ENCODE measurements at places on chromosomes 1 and 21.
A peak's percentile ranks its signal among the peaks of the same experiment; 100 is the strongest.

DNA sequence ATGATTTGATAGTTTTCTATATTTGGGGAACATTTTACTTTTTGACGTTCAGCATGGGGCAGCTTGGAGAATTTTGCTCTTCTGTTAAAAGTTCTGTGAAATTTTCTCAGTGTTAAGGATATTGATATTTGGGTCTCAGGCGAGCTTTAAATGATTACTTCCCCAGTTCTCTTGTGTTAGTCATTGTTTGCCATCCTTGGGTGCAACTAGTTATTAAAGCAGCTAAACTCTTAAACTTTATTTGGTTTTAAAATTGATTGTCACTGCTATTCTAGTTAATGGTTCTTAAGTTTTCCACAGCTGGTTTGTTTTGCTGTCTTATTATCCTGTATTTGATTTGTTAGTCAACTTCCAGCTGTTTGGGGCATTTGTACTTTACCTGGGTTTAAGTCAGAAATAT is 9.0 kb downstream of the COG2 start:
- DNase-seq = no peak

- DNase-seq = no peak
These were observed 6.4 kb downstream of the HUNK start for GRCh38 chr21:31879241-31879650.

DNA sequence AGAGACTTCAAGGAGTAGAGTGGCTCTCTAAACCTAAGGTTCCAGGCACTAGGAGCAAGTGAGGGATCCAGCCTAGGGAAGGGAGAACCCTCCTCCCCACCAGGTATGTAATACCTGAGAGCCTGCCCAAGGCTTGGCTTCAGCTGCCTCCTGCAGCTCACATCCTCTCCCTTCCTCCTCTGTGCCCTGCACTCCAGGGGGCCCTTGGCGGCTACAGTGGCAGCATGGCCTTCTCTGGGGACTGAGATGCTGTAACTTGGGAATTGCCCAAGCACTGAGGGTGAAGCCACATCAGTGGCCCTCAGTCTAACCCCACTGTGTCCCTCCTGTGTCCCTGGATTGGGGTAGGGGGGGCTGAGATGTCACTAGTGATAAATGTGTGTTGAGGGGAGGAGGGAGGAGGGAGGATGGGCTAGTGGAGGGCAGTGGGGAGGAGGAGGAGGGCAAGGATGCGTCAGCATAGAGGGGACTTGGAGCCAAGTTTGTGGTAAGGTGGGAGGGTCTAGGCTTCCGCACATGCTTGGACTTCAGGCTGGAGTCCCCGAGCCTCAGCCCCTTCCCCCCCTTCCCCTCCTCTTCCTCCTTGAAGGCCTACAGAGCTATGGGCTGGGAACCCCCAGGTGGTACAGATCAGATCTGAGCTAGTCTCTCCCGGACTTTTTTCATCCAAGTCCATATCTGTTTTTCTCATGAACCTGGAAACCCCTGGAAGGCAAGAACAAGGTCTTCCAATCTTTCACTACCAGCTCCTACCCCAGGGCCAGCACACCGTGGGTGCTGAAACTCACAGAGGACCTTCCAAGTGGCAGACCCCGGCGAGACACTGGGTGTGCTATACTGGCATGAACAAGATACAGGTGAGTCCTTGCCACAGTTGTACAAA is 17.5 kb downstream of the COL9A2 start:
- no peak for DNase-seq

- peak; percentile 74 for DNase-seq
These were observed 758 bp downstream of the PTBP2 start for GRCh38 chr1:96722161-96722922.

DNA sequence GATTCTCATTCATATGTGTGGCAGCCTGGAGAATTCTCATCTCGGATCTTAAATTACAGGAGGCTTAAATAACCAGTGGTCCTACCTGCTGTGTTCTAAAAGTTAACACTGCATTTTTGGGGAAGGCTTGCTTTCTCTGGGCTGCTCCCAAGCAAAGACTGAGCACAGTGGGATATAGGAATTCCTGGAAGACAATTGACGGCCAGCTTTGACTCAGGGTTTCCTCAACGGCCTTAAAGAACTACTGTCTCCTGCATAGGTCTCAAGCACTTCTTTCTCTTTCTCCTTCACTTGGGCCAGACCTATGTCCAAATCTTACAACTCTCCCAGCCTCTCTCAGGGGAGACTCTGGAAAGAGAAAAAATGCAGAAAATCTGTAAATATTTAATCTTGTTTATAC is 1.0 kb upstream of the KRTAP13-3 start:
- no peak for DNase-seq

- no peak for DNase-seq
These were observed 1.8 kb upstream of the CSF1 start for GRCh38 chr1:109908836-109909235.

DNA sequence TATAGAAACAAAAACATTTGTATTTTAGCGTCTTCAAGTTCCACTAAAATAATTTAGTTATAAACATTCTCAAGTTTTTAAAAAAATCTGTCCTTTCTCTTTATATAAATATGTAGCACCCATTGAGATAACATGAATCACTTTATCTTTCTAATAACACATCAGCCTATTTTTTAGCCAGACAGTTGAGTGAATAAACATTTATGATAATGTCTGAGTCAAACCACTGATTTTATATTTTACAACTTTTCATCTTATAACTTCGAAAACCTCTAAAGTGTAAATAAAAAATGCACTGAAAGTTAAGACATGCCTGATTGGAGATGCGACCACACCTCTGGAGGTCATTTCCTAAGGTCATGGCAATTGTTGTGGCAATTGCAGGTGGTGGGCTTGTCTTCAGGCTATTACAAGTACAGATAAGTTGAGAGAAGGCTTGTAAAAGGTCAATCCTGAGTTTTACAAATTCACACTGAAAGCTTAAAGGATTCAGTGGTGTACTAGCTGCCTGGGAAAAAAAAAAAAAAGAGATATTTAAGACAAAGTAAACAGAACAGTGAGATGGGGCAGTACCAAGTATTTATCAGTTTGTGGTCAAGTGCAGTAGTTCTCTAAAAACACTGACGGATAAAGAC is 67.0 kb downstream of the INTS7 start:
- no peak for DNase-seq

GRCh38 chr1:30853350-30853749 is 55.2 kb downstream of the SDC3 start:
- no peak for DNase-seq

- no peak for DNase-seq
These were observed 19.8 kb downstream of the MIIP start for GRCh38 chr1:12039164-12039525.

GRCh38 chr1:216310776-216311175 is 112.5 kb downstream of the USH2A start:
- peak; percentile 85 for DNase-seq

- DNase-seq = no peak
These were observed 17.1 kb upstream of the PARP1 start for GRCh38 chr1:226425004-226425378.

GRCh38 chr1:29709704-29710280 is 473.5 kb downstream of the PTPRU start:
- DNase-seq = no peak

DNA sequence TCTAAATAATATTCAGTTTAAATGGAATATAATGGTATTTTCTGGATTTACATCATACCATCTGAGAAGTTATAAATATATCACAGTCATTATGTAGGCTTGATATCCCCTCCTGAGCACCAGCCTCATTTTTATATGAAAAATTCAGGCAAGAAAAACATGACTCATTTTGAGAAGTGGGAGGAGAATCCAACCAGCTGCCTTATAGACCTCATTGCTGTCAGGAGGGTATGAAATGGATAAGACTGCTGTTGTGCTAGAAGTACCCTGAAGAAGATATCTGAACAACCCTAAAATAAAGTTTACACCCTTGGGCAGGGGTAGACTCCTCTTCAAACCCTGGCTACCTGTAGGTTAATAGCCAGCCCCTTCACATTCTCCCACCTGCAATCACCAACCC is 8.8 kb downstream of the GIPC2 start:
- no peak for DNase-seq

DNA sequence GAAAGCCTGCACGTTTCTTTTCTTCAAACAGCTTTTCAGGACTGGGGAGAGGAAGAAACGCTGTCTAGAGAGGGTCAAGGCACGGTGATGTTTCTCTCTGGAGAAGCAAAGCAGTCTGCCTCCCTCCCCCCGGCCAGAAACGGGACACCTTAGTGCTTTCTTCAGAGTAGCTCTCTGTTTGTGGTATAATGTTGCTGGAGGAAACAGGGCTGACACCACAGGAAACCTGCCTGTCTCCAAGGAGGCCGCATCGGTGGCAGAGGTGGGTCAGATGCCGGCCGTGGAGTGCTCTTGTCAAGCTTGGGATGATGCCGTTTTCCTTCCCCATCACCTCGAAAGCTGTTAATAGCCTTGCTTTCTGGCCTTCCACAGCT is 139.4 kb downstream of the DHRS3 start:
- DNase-seq = no peak

DNA sequence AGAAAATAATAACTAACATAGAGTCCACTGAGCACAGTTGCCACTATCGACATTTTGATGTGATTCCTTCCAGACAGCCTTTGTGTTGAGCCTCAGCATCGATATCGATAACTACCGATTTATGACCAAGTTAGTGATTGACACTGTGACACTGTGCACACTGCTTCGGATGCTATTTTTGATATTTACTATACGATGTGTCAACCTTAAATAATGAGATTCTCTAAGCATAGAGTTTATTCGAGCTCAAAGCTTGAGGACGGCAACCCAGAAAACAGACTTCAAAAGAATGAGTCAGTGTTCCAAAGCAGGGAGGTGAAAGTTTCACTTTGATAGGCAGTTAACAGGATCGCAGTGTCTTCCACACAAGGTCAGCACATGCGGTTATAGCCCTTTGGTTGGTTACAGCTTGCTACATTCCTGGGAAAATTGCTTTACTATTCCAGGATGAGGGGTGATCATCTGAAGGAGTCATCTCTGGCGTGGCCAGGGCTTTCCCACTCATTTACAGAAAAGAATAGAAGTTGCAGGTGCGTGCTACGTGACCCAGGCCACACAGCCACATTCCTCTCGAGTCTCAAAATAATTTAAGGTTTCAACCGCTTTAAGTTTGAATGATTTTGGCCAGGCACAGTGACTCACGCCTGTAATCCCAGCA is 53.6 kb upstream of the EFHD2 start:
- no peak for DNase-seq

GRCh38 chr21:39947031-39947430 is 79.8 kb downstream of the PCP4 start:
- no peak for DNase-seq

GRCh38 chr1:50132347-50132894 is 23.7 kb downstream of the ELAVL4 start:
- DNase-seq = no peak

DNA sequence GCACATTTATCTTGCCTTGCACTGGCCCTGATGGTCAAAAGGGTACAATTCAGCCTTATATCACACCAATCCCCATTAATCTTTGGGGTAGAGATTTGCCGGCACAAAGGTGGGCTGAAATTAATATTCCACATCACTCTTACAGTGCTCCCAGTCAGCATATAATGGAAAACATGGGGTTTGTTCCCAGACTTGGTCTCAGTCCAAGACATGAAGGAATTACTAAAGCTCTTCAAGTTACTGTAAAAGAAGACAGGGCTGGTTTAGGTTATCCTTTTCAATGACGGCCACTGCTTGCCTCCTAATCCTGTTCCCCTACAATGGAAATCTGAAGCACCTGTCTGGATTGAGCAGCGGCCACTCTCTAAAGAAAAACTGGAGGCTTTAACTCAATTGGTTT is 160.7 kb downstream of the IER5 start:
- DNase-seq = no peak

DNA sequence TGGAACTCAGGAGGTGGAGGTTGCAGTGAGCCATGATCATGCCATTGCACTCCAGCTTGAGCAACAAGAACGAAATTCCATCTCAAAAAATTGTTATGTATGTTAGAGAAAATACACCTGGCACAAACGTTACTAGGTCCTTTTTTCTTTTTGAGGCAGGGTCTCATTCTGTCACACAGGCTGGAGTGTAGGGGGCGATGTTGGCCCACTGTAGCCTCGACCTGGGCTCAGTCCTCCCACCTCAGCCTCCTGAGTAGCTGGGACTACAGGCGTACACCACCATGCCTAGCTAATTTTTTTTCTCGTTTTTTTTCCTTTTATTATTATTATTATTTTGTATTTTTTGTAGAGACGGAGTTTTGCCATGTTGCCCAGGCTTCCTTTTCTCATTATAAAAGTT is 4.4 kb downstream of the HAX1 start:
- no peak for DNase-seq

DNA sequence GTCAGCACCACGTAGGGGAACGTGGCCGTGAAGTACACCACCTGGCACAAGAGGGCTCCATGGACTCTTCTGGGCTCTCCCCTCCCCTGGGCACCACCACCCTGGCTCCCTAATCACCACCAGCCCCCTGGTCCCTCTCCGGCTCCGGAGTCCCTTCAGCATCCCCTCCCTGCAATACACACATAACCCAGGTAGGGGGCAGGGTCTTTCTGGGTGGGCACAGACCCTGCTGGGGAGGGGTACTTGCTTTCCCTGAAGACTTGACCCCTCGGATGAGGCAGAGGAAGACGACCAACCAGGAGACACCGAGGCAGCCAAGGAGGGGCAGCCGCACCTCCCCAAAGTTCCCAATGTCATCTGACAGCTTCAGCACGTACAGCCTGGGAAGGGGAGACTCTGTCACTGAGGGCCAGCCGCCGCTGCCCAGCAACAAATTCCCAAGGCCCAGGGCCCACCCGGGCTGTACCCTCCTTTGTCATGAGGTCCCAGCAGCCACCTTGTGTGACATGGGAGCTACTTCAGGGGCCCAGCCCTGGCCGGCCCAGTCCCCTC is 11.3 kb downstream of the CCDC24 start:
- no peak for DNase-seq

- DNase-seq = no peak
These were observed 94.6 kb downstream of the STUM start for GRCh38 chr1:226643177-226643576.

DNA sequence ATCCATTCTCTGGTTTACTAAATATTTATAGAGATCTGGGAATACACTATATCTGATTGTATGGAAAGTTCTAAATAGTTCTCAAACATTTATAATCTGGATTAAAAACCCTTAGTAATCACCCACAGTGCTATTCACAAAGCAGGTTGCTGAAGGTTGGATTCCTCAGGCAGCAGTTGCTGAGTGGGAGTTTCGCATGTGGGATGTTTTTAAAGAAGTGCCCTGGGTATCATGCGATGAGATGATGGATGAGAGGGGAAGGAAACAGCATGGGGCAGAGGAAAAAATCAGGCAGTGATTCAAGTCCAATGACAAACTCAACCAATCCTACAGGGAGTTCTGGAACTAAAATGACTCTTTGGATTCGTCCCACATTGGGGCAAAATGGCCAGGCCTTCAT is 85.3 kb upstream of the GALNT2 start:
- no peak for DNase-seq

GRCh38 chr1:52913537-52913936 is 8.0 kb downstream of the ECHDC2 start:
- no peak for DNase-seq

DNA sequence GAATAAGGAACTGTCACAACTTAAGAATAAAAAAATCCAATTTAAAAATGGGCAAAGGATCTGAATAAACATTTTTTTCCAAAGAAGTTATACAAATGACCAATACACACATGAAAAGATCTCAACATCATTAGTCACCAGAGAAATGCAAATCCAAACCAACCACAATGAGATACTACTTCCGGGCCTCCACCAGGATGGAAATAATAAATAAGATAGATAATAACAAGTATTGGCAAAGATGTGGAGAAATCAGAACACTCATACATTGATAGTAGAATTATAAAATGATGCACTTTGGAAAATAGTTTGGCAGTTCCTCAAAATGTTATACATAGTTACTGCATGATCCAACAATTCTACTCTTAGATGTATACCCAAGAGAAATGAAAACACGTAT is 18.7 kb downstream of the ZSWIM5 start:
- no peak for DNase-seq

- DNase-seq = peak; percentile 57
These were observed 19.6 kb downstream of the TMCC2 start for GRCh38 chr1:205247130-205247921.
